ENCODE measurements at places on chromosomes 1 and 21. TPM values are rescaled to one million over a fixed set of nuclear protein-coding genes. Genes with fewer than 3 reads are reported as not detected.

- DNase-seq = no peak
Measured at GRCh38 chr21:32193098-32193465, 85.8 kb downstream of the MIS18A start.

DNA sequence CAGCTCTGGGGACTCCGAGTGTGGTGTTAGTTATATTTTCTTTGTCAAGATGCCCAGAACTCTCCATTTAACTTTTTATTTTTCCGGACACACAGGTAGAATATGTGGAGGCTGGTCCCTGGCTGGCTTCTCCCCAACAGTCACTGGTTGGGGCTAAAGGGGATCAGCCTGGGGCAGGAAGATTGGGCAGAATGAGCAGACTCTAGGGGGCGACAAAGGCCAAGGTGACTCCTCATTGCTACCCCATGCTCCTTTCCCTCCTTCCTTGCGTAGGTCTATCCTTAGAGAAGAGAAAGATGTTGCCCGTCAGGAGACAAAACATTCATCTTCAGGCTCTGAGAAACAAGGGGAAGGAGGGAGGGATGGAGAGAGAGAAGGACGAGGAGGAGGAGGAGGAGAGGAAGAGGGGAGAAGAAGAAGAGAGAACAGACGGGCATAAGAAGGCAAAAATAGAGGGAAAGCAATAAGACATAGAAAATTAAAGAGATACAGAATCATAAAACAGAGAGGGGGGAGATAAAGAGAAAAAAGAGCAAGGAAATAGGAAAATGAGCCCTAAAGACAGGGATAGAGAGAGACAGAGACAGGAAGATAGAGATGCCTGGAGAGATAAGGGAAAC is 89.9 kb downstream of the FOXD2 start:
- no peak for DNase-seq

DNA sequence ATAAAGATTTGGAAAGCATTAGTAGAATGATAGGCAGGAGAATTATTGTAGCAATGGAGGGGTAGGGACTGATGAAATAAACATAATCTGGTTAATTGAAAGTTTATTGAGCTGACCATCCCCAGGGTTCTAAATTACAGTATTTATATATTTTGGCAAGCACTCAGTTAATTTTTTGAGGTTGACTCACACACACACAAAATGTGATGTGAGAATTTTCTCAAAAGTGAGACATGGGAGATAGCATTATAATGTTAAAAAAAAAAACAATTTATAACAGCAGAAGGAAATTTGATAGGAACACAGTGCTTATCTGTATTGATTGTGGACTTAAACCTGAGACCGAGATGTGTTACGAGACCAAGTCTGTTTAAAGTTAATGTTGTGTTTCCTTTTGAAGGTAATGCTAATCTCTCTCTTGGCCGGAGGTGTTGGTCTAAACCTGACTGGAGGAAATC is 24.6 kb downstream of the TRIM45 start:
- DNase-seq = peak; percentile 61

- DNase-seq = peak; percentile 57
Measured at GRCh38 chr1:59079434-59080140, 217.3 kb upstream of the FGGY start.

- peak; percentile 51 for DNase-seq
Measured at GRCh38 chr1:87556326-87556725, 227.6 kb downstream of the LMO4 start.

GRCh38 chr1:185732951-185733350 is 1.2 kb upstream of the HMCN1 start:
- DNase-seq = no peak

GRCh38 chr1:84436876-84437655 is 38.8 kb downstream of the DNASE2B start:
- no peak for DNase-seq

DNA sequence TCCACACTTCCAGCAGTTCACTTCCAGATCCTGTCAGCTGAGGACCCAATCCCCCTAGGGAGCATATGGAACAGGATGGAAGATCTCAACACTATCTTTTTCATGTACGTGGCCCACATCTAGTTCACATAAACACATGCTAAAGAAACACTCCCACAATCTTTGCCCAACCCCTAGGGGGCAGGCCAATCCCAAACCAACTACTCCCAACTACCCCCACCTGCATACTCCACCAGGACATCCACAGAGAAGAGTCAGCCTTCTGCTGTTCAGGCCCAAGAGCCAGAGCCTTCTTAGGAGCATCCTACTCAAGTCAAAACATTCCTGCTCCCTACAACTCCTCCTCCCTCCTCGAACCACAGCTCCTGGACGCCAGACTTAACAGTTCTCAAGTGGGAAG is 5.6 kb upstream of the SLC5A9 start:
- DNase-seq = no peak

- DNase-seq = no peak
Measured at GRCh38 chr1:201741763-201742342, 87.1 kb upstream of the IPO9 start.

GRCh38 chr1:119310301-119310700 is 58.3 kb upstream of the HAO2 start:
- no peak for DNase-seq

GRCh38 chr1:23562137-23562876 is 3.0 kb upstream of the ID3 start:
- peak; percentile 99 for DNase-seq

- DNase-seq = peak; percentile 57
Measured at GRCh38 chr1:220184506-220184905, 87.7 kb downstream of the RAB3GAP2 start.

- no peak for DNase-seq
Measured at GRCh38 chr1:28897789-28898188, 16.6 kb upstream of the EPB41 start.

DNA sequence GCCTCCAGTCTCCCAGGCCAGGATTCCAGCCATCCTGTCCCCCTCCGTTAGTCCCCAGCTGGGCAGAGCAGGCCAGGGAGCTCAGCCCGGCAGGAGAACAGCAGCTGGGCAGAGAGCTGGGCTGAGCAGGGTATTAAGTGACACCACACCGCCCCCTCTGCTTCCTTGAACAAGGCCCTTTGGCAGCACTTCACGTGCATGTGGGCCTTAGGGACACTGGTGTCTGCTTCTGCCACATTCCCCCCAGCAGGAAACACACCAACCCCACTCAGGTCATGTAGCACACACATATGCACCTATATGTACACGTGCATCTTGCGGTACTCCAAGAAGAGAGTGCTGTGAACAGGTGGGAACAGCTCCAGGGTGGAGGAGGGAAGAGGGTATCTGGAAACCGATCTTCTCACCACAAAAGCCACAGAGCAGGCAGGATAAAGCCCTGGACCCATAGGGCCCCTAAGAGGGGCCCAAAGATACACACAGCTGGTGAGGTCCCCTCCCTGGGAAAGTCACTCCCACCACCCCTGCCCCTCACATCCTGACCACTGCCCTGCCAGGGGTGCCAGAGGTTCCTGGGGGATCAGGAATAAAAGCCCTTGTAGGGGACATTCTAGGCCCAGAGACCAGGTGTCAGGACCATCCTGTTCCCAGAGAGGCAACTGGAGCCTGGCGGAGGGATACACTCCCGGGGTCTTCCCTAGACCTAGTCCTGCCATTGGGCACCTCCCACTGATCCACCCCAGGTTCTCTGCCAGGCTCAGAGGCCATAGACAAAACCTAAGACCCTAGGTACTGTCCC is 4.5 kb downstream of the EPHA2 start:
- peak; percentile 63 for DNase-seq

DNA sequence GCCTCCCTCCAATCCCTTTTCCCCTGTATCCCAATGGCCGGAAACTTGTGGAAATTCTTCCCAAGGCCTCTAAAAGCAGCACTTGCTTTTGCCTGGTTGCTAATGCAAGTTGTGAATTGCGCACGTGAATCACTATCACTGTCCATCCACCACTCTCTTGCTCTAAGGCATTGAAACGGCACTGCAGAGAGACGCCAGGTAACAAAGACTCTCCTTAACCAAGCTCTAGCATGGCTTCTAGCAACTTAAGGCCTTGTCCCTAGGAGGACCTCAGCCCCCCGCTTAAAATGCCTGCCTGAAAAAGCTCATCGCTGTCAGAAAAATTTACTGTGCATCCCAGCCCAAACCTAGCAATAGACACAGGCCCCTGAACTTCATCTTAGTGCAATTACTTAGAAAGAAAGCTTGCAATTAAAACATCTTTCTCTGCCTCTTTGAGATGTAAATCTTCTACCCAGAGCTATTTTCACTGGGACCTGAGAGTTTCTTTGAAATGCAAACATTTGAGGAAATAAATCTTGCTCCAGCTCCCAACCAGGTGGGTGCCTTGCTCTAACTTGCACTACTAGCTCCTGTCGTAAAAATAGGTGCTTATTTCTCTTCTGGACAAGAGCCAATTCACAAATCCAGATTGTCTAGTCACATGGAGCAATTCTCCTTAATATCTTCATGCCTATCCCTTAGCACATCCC is 32.9 kb upstream of the ITLN2 start:
- DNase-seq = no peak

- DNase-seq = no peak
Measured at GRCh38 chr1:156751451-156751756, at the start of gene HDGF. Gene HDGF (minus strand): TSS chr1:156751675. CDS start chr1:156751429, 246 bp downstream.

DNA sequence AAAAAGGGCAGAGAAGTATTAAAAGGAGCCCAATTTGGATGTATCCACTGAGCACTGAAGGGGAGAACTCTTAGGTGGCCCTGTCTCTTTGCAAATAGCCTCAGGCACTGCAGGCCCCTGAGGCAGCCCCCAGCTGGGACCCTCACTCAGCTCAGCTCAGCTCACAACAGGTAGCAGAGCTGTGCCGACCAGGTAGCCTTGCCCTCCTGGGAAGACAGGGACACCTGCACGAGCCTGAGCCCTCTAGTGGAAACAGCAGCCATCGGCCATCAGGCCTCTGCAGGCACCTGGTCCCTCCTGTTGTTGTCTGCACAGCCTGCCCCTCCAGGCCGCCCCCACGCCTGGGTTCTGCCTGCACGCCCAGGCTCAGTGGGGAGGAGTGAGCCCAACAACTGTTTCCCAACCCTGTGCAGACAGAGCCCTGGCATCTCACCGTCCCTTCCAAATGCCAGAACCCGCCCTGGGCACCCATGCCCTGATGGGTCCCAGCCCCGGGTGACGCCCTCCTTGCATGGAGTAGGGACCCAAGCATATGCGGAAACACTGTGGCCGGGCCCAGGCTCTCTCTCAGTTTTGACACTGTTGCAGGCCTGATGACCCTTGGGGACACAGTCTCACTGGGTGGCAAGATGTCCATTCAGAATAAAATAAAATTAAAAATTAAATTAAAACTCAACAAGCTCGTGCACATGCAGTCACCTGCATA is 60.0 kb upstream of the AJAP1 start:
- no peak for DNase-seq

GRCh38 chr1:173187671-173188237 is 19.4 kb downstream of the TNFSF4 start:
- DNase-seq = no peak

DNA sequence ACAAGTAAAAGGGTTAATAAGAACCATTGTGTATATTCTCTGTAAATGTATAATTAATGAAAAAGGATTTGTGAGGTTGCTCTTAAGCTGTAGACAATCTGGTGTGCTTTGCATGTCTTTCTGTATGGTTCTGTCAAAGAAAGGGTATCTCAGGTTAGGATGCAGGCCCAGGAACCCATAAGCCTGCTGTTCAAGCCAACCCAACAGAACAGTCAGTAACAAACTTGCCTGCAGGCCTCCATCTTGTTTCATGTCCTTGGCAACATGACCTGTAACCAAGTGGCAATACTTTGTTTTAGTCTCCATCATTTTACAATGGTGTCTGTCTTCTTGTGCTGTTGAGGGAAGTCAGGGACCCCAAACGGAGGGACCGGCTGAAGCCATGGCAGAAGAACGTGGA is 29.2 kb downstream of the CBR1 start:
- DNase-seq = no peak

DNA sequence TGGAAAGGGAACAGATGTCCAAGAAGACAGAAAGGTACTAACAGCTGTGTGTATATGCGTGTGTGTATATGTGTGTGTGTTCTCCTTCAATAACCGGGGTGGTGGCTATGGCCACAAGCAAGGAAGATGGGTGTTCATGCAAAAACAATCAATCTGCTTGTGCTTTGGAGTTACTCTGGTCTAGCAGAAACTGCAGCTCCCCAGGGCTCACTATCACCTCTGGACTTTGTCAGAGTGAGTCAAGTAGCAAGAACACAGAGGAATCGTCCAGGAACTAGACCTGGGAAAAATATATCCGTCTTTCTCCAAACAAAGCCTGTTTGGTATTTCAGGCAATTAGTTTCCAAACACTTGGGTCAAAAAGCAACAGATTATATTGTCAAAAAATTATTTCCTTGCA is 68.6 kb downstream of the GNG12 start:
- no peak for DNase-seq

- no peak for DNase-seq
Measured at GRCh38 chr1:46767649-46768282, 31.1 kb upstream of the CYP4B1 start.

DNA sequence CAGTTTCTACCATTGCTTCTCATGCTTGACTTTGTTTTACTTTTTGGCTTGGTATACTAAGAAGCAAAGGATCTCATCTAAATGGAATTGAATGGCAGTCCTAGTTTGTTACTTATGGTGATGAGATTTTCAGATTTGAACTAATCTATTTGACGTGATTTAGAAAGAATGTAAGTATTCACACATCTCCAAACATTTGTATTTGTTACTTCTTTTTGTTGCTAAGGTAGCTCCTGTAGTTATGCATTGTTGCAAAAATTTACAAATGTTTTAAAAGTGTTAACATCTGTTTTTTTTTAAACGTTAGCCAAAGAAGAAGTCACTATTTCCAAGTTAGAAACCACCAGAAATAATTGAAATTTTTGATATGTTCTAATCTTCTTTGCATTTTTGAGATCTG is 222.5 kb downstream of the RPS6KC1 start:
- DNase-seq = no peak

GRCh38 chr1:2053217-2053616 is 3.0 kb downstream of the PRKCZ start:
- DNase-seq = no peak

GRCh38 chr1:98221923-98222322 is 301.1 kb upstream of the DPYD start:
- DNase-seq = no peak

DNA sequence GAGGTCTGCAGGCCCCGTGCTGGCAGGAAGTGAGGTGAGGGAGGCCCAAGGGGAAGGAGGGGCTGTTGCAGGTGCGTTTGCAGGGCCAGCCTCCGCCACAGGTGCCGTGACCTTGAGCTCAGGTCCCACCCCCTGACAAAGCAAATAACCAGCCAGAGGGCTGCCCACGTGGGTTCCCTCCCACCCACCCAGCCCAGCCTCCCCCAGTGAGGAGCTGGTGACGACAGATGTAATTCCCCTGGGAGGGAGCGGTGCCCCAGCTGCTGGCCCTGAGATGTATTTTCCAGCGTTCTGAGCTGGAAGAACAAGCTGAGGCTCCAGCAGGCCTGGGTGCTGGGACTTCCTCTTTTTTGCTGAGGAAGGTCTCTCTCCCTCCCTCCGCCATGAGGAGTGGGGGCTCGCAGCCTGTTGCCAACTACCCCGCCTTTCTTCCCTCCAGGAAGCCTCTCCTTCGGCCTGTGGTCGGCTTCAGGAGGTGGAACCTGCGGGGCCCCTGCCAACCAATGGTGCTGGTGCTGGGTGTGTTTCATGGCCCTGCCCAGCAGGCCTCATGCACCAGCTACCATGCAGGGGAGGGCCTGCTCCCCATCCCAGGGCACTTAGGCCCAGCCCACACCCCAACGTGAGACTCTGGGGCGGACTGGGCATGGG is 153.2 kb downstream of the PRDM16 start:
- no peak for DNase-seq

Gene LCE3D
- not detected for total RNA-seq

Gene LRRN2
- total RNA-seq = not detected

Gene SPRR1B
- not detected for total RNA-seq

Gene S100A3
- 2.9 TPM for total RNA-seq

Gene YTHDF2
- total RNA-seq = 94.3 TPM

Gene NBPF6
- total RNA-seq = not detected

Gene PTP4A2
- total RNA-seq = 537 TPM

Gene CACNA1S
- not detected for total RNA-seq

Gene TNFRSF25
- 1.3 TPM for total RNA-seq

Gene CSMD2
- 0.28 TPM for total RNA-seq

Gene C1orf87
- not detected for total RNA-seq

Gene SPATA21
- total RNA-seq = not detected

Measured in IMR-90 (cell line).